ENCODE measurements at places on chromosomes 6 and 20. TPM values are rescaled to one million over a fixed set of nuclear protein-coding genes. Genes with fewer than 3 reads are reported as not detected.

Gene SALL4
- total RNA-seq, result 2.3 TPM

Gene ADTRP
- 0.67 TPM for total RNA-seq

- no peak overlapping the region for H3K4me3 ChIP-seq
- DNase-seq, result no peak
- H3K27ac ChIP-seq, result no peak overlapping the region
- H3K4me1 ChIP-seq, result peaks cover 15% of the 10 kb centered on the region
- H3K36me3 ChIP-seq, result peaks cover 25% of the 10 kb centered on the region
These were observed 138.9 kb downstream of the PDE7B start for GRCh38 chr6:135990439-135990838.

Gene CGAS
- 46.7 TPM for total RNA-seq

GRCh38 chr6:27795697-27796494 is 116.3 kb downstream of the OR2B2 start:
- no peaks in the 10 kb centered on the region for H3K36me3 ChIP-seq
- H3K4me1 ChIP-seq, result peaks cover 47% of the 10 kb centered on the region
- H3K4me3 ChIP-seq, result no peak overlapping the region

Gene SYCP2L
- 0.11 TPM for total RNA-seq

- no peak for DNase-seq
- peaks cover 2% of the 10 kb centered on the region for H3K27me3 ChIP-seq
- H3K27ac ChIP-seq, result no peak overlapping the region
- H3K4me3 ChIP-seq, result no peak overlapping the region
- H3K4me1 ChIP-seq, result no peaks in the 10 kb centered on the region
These were observed 213.5 kb upstream of the SNX9 start for GRCh38 chr6:157609556-157609955.

- peaks cover 25% of the 10 kb centered on the region for H3K4me1 ChIP-seq
- no peak overlapping the region for H3K4me3 ChIP-seq
- DNase-seq, result no peak
- H3K27ac ChIP-seq, result no peak overlapping the region
- peaks cover 11% of the 10 kb centered on the region for H3K36me3 ChIP-seq
- H3K27me3 ChIP-seq, result no peaks in the 10 kb centered on the region
These were observed 512.4 kb downstream of the CD83 start for GRCh38 chr6:14630016-14630415.

DNA sequence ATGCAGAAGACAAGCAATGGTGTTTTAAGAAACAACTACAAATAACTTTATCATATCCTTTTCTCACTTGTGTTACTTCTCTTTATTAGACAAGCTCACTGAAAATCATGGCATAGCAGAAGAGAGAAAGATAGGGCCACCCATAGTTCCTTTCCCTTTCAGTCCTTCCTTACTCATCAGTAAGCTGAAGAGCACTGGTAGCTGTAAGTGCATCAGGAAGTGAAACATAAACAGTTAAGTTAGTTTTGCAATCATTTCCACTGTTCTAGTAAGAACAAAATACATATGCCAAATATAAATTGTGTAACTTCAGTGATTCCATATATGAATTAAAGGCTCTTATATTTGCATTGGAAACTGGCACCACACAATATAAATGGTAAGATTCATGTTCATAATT is 220.1 kb downstream of the HACE1 start:
- no peaks in the 10 kb centered on the region for H3K36me3 ChIP-seq
- peaks cover 2% of the 10 kb centered on the region for H3K27me3 ChIP-seq
- H3K27ac ChIP-seq, result no peak overlapping the region
- no peak overlapping the region for H3K4me3 ChIP-seq

Gene SLC44A4
- total RNA-seq, result 0.18 TPM

Gene PPP1R3G
- 0.16 TPM for total RNA-seq

- H3K4me1 ChIP-seq, result no peaks in the 10 kb centered on the region
- H3K4me3 ChIP-seq, result no peak overlapping the region
- peaks cover 38% of the 10 kb centered on the region for H3K36me3 ChIP-seq
These were observed 61.1 kb downstream of the TAF4 start for GRCh38 chr20:62004614-62005013.

Gene CPNE5
- total RNA-seq, result 2.1 TPM

DNA sequence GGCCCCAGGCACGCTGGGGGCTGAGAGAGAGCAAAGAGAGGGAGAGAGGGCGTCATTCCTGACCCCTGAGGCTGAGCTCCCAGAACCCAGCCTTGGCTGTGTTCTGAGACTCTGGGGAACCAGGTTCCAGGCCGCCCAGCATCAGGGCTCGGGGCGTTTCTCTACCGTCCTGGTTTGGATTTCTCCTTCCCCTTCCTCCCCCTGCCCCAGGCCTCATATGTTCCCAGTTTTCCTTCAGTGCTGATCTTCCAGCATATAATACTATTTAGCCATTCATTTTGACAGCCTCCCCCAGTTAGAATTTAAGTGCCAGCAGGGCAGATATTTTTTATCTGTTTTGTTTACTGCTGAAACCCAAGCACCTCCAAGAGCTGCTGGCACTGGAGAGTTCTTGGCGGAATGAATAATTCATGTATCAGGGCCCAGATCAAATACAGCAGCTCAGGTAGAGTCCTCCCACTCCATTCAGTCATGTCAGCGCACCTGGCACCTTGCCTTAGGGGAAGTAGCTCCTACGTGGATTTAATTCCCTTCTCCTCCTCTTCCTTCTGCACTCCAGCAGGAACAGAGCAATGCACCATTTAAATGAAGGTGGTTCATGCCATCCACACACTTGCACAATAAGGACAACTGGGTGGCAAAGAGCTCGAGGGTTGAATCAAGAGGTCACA is 23.4 kb upstream of the FRMD1 start:
- no peaks in the 10 kb centered on the region for H3K36me3 ChIP-seq
- DNase-seq, result no peak
- H3K4me1 ChIP-seq, result no peaks in the 10 kb centered on the region
- H3K4me3 ChIP-seq, result no peak overlapping the region
- H3K27ac ChIP-seq, result no peak overlapping the region
- peaks cover 29% of the 10 kb centered on the region for H3K27me3 ChIP-seq

Gene BHLHE23
- not detected for total RNA-seq

Gene DLK2
- 2.1 TPM for total RNA-seq

- peaks cover 21% of the 10 kb centered on the region for H3K4me1 ChIP-seq
- H3K36me3 ChIP-seq, result no peaks in the 10 kb centered on the region
- no peak for DNase-seq
- H3K27me3 ChIP-seq, result no peaks in the 10 kb centered on the region
These were observed 73.7 kb downstream of the FARS2 start for GRCh38 chr6:5335020-5335419.

DNA sequence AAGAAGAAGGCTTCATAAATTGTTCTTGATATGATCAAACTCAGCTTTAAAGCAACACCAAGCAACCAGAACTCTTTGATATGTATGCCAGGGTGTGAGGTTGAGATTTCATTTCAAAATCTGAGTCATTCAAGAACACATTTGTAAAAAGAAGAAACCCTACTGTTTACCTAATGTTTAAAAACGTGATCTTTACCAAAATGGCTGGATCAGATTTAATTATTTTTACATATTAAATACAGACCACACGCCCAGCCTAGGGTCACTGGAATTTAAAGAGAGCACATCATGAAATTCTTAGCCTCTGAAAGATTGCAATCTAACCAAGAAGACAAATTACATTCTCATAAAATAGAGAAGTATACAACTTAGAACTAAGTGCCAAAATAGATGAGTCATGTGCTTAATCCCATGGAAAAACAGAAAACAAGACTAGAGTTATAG is 206.8 kb upstream of the SMLR1 start:
- no peak overlapping the region for H3K4me3 ChIP-seq
- peaks cover 19% of the 10 kb centered on the region for H3K36me3 ChIP-seq
- no peak for DNase-seq
- H3K4me1 ChIP-seq, result peaks cover 51% of the 10 kb centered on the region

- H3K27me3 ChIP-seq, result no peaks in the 10 kb centered on the region
- no peak overlapping the region for H3K27ac ChIP-seq
- H3K4me3 ChIP-seq, result no peak overlapping the region
- no peak for DNase-seq
- H3K36me3 ChIP-seq, result no peaks in the 10 kb centered on the region
These were observed 256.6 kb downstream of the DLL1 start for GRCh38 chr6:170034294-170034693.

GRCh38 chr6:113969888-113970804 is 802 bp downstream of the HDAC2 start:
- H3K4me3 ChIP-seq, result peak overlapping the region; percentile 94
- peaks cover 27% of the 10 kb centered on the region for H3K4me1 ChIP-seq
- H3K27ac ChIP-seq, result peak overlapping the region; percentile 88
- no peaks in the 10 kb centered on the region for H3K36me3 ChIP-seq
- no peaks in the 10 kb centered on the region for H3K27me3 ChIP-seq

- no peaks in the 10 kb centered on the region for H3K4me1 ChIP-seq
- no peak overlapping the region for H3K27ac ChIP-seq
- no peak for DNase-seq
These were observed 199.2 kb downstream of the MAFB start for GRCh38 chr20:40489886-40490285.

GRCh38 chr6:83868639-83869038 is 9.2 kb downstream of the CYB5R4 start:
- no peak overlapping the region for H3K4me3 ChIP-seq
- peaks cover 5% of the 10 kb centered on the region for H3K4me1 ChIP-seq
- no peak for DNase-seq
- no peaks in the 10 kb centered on the region for H3K27me3 ChIP-seq

GRCh38 chr6:15113587-15113986 is 132.3 kb upstream of the JARID2 start:
- H3K36me3 ChIP-seq, result no peaks in the 10 kb centered on the region
- no peak for DNase-seq
- H3K4me3 ChIP-seq, result no peak overlapping the region
- peaks cover 3% of the 10 kb centered on the region for H3K4me1 ChIP-seq
- H3K27me3 ChIP-seq, result no peaks in the 10 kb centered on the region

- no peak overlapping the region for H3K27ac ChIP-seq
- DNase-seq, result no peak
- H3K4me1 ChIP-seq, result no peaks in the 10 kb centered on the region
These were observed 25.3 kb downstream of the AAR2 start for GRCh38 chr20:36261389-36262105.

DNA sequence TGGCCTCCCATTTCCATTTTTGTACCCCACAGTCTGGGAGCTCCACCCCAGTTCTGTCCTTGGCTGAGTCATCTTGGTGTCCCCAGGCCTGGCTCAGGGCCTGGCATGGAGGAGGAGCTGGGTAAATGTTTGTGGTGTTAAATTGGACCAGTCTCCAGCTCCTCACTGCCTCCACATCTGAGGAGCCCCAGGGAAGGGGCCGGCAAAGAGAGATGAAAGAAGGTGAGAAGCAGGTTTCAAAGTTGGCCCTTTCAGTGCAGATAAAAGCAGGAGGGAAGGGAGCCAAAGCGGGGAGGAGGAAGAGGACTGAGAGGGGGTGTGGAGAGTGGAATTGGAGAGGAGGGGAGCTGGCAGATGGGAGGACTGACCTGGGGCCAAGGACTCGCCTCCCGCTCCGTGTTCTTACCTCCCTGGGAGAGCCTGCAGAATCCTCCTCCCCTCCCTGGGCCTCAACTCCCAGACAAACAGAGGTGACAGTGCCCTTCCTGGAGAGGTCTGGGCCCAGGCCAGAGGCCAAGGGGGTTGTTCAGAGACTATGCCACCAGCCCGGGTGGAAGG is 89.0 kb downstream of the CD40 start:
- H3K36me3 ChIP-seq, result no peaks in the 10 kb centered on the region
- H3K27me3 ChIP-seq, result peaks cover 24% of the 10 kb centered on the region
- no peak overlapping the region for H3K27ac ChIP-seq
- peaks cover 12% of the 10 kb centered on the region for H3K4me1 ChIP-seq
- no peak overlapping the region for H3K4me3 ChIP-seq

- peaks cover 2% of the 10 kb centered on the region for H3K36me3 ChIP-seq
- H3K4me3 ChIP-seq, result no peak overlapping the region
- peaks cover 45% of the 10 kb centered on the region for H3K4me1 ChIP-seq
- no peaks in the 10 kb centered on the region for H3K27me3 ChIP-seq
These were observed 58.9 kb upstream of the LRRC1 start for GRCh38 chr6:53735896-53736295.

DNA sequence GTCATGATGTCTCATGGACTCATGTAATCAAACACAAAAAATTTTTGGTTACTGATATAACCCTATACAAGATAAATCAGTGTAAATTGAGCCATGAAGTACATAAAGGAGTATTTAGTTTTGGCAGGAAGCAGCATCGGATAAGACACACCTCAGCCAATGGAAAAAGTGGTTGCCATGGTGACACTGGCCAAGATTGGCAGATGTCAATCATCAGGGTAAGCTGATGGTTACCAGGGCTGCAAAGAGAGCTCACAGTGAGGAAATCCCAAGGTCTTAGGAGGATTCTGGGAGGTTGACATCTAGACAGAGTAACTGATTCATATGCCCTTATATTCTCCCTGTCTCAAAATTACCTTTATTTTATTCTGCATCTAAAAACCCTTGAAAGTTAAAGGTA is 203.8 kb upstream of the PCSK2 start:
- DNase-seq, result no peak
- no peak overlapping the region for H3K27ac ChIP-seq
- no peaks in the 10 kb centered on the region for H3K36me3 ChIP-seq

Gene HECA
- 36.9 TPM for total RNA-seq
